GM12865 (cell line): ENCODE measurements at places on chromosomes 16 and 17.

GRCh38 chr17:20155258-20156195 lies 146.4 kb downstream of the SPECC1 start:
- peak; percentile 99 for DNase-seq

DNA sequence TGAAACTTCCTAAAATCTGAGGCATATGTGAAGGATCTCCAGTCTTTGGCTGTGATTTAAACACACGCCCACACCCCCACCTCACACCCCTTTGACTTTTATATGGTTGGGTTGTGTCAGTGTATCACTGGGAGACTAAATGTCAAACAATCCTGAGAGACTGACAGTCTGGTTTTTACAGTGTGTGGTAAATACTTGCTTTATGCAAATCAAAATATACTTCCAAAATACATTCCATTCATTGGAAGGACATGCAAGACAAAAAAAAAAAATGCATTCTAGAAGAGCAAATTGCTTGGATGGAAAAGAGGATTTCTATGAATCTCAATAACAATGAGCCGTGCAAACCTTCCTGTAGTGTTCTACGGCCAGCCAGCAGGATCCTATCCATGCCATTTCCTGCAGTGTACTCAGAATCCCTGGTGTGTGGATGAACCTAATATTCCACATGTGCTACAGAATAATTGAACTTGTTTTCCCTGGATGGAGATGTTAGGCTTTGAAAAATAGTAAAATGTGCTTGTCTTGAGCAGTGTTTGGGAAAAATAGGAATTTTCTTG lies 602.1 kb upstream of the GOT2 start:
- DNase-seq: no peak

DNA sequence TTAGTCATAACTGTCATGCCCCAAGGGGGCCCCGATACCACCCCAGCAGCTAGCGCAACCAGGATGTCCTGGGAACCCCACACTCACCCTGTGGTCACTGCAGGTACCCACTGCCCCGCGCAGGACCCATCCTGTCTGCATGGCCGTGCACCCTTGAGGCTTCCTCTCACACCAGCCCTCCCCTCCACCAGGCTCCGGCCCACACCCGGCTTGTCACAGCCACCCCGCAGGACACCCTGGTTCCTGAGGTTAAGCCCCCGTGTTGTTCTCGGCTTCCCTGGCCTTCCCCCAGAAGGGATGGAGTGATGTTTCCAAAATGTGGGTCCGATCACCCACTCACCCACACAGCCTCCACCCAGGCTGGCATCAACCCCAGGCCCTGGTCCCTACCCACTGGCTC lies 7.5 kb downstream of the DNASE1L2 start:
- no peak for DNase-seq

DNA sequence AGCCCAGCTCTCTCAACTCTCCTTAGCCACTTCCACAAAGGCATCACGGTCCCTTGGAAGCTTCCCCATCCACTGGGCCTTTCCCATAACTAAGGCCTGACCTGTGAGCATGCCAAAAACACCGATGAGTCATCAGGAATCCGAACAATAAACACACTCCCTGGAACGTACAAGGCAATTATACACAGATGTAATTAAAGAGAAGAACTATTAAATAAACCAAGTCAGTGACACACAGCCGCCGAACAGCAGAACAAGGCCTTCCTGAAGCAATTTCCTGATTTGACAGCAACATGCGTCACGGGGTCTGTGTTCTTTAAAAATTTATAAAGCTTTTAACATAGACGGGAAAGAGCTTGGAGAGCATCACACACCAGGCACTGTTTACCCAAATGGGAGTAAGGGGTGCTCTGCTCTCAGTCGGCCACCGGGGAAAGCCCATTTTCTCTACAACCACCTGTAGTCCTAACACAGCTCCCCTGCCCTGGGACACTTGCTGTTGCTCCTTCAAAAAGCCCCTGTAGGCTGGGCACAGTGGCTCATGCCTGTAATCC lies 29.4 kb downstream of the COG7 start:
- DNase-seq: no peak

GRCh38 chr17:18261146-18261515 lies 669 bp downstream of the MIEF2 start:
- peak; percentile 57 for DNase-seq

DNA sequence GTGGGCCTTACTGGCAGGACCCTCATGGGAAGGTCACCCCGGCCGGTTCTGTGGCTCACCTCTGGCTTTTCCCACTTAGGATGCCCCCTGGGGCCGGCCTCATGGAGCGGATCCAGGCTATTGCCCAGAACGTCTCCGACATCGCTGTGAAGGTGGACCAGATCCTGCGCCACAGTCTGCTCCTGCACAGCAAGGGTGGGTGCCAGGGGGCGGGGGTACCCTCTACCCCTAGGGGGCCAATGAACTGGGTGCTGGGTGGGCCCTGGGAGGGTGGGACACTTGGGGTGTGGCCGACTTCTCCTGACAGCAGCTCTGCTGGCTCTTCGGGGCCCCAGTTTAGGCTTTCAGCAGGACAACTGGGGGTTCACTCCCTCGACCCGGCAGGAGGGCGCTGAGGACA lies 34.3 kb downstream of the MGAT5B start:
- no peak for DNase-seq

- DNase-seq: peak; percentile 18
These were observed at the start of gene CRAMP1 for GRCh38 chr16:1612320-1613111. Gene CRAMP1 (plus strand): TSS chr16:1612360. CDS start chr16:1614640, 2,280 bp downstream.

DNA sequence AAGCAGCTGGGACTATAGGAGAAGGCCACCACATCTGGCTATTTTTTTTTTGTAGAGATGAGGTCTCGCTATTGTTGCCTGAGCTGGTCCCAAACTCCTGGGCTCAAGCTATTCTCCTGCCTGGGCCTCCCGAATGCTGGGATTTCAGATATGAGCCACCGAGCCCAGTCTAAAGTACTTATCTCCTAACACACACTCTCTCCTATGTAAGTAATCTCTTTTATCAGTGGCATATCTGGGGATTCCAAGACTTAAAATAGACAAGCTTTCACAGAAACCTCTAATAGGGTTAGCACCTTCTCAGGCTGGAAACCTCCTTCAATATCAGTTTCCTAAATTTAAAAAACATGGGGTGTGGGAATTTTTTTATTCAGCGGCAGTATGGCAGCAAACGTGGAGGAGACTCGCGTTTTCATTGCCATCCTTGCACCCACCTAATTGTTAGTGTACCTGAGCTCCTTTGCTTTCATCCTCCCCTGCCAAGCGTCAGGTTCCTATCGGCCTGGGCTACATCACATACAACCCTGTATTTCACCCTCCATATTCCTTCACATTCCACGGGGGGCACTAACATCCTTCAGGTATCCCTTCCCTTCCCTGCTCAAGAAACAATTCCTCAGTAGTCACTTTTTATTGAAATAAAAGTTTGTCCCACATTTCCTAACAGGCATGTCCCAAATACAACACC lies 1.1 kb downstream of the EZH1 start:
- no peak for DNase-seq

DNA sequence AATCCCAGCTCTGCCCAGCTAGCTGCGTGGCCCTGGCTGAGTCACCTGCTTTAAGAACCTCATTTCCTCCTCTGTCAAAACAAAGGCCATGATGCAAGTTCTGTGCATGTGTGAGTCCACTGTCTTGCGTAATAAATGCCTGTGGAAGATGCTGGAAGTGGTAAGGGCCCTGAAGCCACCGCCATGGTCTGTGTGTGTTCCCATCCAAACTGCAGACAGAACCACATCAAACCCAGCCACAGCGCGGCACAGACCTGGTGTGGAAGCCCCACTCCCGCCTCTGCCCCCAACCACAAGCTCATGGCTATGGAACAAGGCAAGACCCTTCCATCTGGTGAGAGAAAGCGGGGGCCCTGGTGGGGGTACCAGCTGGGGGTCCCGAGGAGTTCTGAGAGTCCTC lies 26.0 kb downstream of the NECAB2 start:
- DNase-seq: no peak

DNA sequence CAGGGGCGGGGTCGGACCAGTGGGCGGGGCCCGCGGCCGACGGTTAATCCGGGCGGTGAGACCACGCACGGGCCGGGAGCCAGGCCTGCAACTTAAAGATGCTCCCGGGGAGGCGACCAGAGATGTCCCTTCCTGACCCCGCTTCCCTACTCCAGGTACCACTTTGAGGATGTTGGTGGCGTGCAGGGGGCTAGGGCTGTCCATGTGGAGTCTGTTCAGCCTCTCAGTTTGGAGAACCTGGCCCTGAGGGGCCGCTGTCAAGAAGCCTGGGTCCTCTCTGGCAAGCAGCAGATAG lies 580 bp downstream of the RANGRF start:
- DNase-seq: no peak

GRCh38 chr17:73856556-73856955 lies 212.3 kb upstream of the SDK2 start:
- DNase-seq: no peak

GRCh38 chr17:37661400-37662014 lies 18.3 kb upstream of the DDX52 start:
- no peak for DNase-seq

DNA sequence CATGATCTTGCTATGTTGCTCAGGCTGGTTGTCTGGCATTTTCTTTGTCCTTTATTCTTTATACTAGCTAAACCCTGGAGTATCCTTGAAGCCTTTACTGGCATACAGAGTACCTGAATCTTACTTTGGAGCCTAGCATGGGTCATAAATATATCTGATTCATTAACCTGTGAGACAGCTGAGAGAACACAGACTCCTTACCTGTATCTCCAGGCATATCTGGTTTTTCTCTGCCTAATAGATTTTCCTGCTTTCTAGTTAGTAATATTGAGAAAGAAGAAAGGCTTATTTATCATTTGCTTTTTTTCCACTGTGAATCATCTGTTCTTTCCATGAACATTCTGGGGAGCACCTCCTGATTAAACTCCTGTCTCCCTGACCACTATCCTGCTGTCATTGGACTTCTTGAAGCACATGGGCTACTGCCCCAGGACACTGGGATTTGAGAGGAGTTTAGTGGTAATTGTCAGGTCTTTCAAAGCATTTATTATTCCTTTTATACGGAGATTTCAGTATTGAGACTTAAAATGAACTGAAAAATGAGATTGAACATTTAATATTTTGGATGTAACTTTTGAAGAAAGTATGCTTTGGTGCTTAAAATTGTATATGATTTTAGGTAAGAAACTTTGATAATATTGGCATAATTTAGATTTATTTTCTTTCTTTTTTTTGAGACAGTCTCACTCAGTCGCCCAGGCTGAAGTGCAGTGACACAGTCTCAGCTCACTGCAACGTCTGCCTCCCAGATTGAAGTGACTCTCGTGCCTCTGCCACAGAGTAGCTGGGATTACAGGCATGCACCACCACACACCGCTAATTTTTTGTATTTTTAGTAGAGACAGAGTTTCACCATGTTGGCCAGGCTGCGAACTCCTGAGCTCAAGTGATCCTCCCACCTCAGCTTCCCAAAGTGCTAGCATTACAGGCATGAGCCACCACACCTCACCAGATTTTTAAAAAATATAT lies 8.6 kb downstream of the PDP2 start:
- no peak for DNase-seq

- peak; percentile 48 for DNase-seq
These were observed 38.5 kb upstream of the NKD1 start for GRCh38 chr16:50509521-50510341.

DNA sequence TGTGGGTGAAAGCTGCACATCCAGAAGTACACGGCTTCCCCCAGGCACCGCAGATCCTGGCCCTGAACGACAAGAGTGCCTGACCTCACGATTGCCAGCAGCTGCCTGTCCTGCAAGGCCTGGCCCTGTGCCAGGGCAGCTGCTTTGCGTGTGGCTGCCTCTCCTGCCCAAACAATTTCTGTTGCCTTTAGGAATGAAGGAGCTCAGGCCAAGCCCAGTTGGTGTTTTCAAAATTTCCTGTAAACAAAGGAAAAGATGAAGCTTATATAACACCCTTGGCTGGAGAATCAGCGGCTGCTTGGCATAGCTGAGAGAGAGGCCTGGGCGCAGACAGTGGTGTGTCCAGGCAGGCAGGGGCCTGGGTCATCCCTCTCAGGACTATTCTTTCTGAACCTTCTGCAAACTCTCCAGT lies 11.7 kb upstream of the SLC47A2 start:
- DNase-seq: no peak

GRCh38 chr17:15896834-15897233 lies 48.1 kb upstream of the ADORA2B start:
- no peak for DNase-seq

DNA sequence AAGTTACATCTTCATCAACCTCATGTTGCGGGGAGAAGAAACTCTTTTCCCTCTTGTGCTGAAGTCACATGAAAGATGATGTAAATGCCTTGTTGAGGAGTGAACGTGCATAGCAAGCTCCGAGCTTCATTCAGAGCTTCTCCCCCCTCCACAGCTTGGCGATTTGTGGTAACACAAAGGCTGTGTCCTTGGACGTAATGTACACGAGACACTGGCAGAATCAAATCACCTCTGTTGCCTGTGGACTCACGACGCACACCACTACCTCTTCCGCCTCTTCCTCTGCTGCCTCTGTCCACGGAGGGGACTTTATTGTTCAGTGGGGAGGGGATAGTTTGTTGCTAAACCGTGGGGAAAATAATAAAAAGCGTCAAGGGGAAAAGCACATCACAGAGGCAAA lies 54.9 kb upstream of the CHMP6 start:
- no peak for DNase-seq

DNA sequence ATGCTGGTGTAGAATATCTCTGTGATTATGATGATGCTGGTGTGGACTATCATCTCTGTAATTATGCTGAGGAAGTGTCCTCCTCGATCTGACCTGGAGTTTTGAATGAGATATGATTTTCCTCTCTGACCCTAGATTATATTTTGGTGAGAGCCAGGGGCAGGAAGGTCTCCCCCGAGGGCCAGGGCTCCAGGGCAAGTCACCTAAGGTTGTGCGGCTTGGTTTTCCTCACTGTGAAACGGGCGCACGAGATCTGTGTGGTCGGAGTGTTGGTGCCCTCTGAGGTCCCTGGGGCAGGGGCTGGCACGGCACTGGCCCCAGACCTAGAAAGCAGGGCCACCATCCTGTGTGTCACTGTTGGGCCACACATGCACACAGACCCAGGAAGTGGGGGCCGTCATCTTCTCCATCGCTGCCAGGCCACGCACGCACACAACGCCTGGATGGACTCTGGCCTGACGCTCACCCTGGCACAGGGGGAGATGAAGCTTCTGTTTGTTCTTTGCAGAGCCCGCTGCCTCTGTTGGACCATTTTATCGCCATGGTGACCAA lies 67.7 kb upstream of the ZNF469 start:
- no peak for DNase-seq

DNA sequence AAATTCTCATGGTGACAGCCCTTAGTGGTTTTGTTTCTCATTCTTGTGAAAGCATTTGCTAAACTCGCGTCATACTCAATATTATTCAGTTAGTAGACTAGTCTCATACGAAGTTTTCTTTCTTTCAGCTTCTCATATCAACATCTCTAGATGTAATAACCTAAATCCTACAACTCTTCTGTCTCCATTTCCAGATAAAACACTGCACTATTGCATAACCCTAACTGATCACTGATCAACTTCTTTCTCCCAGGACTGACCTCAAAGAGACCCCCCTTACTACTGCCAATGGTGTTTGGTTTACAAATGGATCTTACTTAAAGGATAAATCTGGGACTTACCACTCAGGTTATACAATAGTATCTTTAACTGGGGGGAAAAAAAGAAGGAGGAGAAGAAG lies 36.3 kb upstream of the TEKT1 start:
- DNase-seq: no peak

GRCh38 chr17:81457917-81458555 lies 54.6 kb downstream of the ACTG1 start:
- DNase-seq: no peak
